ENCODE measurements at places on chromosomes 16 and 17.
A peak's percentile ranks its signal among the peaks of the same experiment; 100 is the strongest.

GRCh38 chr17:76318586-76318985 lies 10.5 kb upstream of the QRICH2 start:
- DNase-seq: no peak

DNA sequence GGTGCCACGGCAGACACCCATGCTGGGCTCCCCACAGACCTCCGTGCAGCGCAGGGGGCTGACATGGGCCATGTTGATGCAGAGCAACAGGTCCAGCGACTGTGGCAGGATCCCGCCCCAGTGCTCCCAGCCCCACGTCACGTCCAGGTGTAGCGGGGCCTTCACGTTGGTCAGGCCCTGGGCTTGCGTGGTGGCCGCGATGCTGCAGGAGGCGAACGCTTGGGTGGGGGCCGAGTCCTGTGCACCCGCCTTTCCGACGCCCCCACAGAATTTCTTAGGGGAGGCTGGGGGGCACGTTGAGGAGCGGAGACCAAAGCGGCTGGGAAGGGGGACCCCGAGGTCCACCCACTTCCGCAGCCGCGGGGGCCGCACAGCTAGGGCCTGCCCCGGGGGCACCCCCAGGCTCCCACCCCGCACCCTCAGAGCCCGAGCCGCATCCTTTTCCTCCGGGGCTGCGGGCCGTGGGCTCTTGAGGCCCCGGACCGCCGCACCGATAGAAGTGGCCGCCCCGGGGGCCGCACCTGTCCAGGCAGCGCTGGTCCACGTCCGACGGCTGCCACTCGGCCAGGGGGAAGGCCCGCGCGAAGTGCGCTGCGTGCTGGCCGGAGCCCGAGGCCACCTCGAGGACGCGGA lies 416 bp downstream of the METTL26 start:
- DNase-seq: no peak

DNA sequence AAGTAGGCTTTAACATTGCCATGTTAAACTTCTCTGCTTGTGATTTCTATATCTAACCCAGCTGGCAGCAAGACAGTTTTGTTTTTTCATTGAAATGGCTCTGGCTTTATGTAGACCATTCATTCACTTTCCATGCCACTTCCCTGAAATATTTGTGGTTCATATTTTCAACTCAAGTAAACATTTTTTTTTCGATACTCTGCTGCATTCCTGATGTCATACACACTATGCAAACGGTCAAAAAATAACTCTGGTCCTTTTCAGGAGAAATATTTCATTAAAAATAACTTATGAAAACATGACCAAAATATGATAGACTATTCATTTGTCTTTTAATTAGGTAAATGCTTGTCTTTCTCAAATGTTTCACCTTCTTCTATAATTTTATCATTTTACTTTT lies 116.3 kb downstream of the USP22 start:
- no peak for DNase-seq

DNA sequence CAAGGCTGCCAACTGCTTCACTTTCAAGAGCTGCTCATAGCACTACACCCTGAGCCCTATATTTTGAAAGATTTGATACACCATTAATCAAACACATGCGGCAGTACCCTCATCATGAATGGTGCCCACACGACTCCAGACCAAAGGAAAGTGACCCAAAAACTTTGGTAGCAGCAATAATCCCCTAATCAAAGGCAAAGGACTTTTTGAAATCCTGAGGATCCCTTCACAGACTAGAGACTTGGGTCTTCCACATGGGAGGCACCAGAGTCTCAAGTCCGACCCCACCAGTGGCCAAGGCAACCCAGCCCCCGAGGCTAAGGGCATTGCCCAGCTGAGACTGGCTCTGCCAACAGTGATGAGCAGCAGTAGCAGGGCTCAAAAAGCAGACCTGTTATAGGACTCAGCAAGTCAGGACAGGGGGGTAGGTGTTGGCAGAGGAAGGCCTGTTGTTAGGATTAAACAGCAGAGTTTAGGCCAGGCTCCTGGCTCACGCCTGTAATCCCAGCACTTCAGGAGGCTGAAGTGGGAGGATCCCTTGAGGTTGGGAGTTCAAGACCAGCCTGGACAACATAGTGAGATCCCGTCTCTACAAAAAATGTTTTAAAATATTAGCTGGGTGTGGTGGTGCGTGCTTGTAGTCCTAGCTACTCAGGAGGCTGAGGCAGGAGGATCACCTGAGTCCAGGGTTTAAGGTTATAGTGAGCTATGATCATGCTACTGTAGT lies 3.2 kb downstream of the TRIM25 start:
- no peak for DNase-seq

DNA sequence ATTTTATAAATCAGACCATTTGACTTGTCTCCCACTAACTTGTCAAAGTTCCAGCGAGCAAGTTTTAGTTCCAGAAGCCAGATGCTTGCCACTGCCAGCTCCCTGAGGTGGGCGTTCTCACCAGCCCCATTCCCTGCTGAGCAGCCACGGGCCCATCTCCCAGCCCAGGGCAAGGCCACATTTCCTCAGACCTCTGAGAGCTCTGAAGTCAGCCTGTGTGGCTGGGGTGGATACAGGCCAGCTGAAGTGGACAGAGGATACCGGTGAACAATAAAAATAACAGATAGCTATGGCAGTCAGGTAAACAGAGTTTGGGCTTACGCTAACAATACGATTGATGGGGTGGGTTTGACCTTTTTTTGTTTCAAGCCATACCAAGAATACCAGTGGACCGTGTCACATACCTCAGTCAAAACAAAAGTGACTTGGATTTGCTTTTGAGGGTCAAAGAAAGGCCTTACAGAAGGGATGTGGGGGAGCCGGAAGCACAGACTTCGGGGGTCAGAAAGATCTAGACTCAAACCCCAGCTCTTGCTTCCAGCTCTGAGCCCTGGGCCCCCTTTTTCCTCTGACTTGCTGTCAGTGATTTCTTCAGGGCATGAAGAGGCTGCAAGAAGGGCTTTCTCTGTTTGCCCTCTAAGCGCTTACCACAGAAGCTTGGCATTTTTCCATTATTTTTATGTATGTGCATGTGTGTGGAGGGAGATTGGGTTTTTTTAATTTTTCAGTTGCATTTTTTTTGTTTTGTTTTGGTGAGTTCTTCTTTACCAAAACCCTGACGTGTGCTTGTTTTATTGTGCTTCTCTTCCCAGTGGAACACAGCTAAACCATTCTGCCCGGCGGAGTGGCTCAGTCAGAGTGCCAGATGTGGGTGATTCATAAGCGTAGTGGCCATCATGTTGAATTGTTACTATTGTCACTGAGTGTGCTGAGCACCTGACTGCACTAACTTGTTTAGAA lies 109.9 kb downstream of the GNAO1 start:
- DNase-seq: no peak

GRCh38 chr16:11315510-11315909 lies 29.7 kb upstream of the RMI2 start:
- no peak for DNase-seq

DNA sequence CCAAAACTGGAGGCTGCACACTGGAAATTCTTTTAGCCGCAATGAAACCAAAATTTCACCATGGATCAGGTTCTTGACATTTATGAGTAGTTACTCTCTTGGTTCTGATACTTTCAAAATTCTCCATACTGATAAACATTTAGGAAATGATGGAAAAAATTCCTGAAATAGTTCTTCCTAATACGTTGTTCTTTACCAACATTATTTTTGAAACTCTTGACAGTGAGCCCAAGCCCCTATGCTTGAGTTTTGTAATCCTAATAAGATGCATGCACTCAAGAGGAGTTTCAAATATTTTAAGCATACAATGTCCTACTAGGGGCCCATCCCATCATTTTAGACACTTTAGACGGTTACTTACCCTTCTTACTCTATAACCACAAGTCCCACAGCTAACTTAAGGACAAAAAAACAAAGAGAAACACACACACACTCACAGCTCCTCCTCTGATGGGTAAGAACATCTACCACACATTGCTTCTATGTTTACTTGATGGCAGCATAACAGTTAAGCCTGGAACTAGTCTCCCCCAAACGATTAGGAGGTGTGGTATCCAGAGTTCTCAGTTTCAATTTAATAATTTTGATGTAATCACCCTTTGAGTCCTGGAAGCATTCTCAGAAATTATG lies 3.7 kb downstream of the VEZF1 start:
- no peak for DNase-seq

DNA sequence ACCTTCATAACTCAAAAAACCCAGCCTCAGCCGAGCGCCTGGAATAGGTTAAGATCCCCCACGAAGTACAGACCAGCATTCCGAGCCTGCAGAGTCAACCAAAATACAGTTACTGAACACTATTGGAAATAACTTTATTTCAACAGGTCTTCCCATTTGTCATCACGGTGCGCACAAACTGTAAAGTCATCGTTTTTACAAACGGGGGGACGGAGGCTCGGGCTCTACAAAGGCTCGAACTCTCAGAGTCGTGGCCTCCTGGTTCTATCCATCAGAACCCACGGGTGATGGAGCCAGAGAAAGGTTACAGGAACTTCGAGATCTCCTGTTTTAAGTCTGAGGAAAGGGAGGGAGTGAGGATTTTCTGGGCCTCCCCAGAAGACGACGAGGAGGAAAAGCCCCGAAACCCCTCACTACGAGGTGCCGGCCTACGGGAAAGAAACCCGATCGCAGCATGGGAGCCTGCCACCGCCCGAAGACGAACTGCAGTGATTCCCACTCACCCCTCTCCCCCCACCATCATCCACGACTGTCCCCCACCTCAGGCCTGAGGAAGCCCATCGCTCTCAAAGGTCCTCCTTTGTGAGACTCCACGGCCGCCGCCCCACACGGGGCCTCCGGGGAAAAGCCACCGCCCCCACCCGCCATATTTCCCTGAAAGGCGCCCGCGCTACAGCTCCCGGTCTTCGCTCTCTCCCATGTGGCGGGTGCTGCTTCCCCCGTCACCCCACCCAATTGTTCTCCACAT lies 917 bp downstream of the YWHAE start:
- peak; percentile 17 for DNase-seq

DNA sequence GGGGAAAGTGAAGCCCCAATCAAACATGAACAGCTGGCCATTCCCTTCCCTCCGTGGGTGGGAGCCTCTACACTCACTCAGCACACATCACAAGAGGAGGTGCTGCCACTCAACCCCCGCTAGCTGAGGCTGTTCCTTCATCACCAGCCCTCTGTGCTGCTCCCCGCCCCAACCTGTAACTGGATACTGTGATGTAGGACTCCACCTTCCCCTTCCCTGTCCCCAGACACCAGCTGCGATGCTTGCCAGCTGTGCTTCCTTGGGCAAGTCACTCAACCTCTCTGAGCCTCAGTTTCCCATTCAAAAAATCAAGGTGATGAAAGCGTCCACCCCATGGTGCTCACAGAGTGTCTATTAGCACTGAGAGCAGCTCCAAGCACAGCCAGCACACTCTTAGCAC lies 273.2 kb downstream of the MRTFB start:
- DNase-seq: no peak

- DNase-seq: no peak
Measured at GRCh38 chr17:7131423-7131791, 16.8 kb upstream of the ASGR2 start.

DNA sequence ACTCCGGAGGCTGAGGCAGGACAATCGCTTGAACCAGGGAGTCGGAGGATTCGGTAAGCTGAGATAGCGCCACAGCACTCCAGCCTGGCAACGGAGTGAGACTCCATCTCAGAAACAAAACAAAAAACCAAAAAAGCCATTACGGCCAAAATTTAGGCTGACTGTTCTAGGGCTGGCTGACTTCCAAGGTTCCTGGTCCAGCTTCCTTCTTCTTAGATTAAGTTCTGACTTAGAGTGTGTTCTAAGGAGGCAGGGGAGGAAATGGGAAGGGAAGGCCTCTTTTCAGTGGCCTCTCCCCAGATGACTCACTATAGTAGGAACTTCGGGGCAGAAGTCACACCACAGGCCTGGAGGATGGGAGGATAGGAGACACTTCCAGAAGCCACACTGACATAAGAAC lies 27.7 kb upstream of the CLEC18B start:
- DNase-seq: no peak

GRCh38 chr17:76384987-76385891 lies 830 bp downstream of the SPHK1 start:
- no peak for DNase-seq

DNA sequence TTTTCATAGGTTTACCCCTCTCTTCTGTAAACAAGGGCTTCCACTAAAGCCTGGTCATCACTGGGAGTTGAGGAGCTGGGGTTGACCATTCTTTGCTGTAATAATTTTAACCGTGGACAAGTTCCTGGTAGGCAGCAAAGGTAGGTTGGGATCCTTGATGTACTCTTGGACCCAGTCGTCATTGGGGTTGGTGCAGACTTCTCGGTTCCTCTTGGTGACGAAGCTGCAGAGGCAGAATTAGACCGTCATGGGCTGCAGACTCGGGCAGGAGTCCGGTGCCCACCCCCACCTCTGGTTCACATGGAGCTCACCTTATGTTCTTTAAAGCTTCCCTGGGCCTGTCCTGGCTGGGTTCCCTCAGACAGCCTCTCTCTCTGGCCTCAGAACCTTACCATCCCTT lies 3.8 kb downstream of the CCL16 start:
- DNase-seq: no peak

DNA sequence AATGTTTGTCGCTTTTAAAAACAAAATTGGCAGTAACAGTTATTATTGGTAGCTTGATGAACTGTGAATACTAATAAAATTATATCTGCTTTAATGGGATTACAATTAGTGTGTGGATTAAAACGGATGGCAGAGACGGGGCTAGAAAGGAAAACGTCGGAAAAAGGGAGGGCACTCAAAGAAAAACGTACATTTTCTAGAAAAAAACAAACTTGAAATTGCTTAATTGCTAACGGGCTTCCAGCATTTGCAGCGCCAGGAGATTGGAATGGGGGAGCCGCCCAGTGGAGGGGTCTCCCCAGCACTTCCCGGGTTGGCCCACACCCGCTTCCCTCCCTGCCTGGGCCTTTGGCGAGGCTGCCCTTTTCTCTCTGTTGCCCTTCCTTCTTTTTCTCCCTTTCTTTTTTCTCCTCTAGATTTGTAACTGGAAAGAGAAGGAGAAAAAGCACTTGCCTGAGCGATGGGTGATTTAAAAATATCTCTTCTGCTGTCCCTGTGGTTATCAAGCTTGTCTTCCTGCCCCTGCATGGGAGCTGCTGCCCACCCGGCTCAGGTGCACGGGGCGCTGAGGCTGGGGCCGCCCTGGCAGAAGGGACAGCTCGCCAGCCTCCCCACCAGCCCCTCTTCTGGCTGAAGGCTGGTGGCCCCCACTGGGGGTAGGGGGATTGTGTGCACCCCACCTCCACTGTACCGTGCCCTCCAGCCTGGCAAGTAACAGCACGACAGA lies 5.9 kb downstream of the BAHCC1 start:
- DNase-seq: no peak

- no peak for DNase-seq
Measured at GRCh38 chr16:84838383-84838948, 18.7 kb downstream of the CRISPLD2 start.

DNA sequence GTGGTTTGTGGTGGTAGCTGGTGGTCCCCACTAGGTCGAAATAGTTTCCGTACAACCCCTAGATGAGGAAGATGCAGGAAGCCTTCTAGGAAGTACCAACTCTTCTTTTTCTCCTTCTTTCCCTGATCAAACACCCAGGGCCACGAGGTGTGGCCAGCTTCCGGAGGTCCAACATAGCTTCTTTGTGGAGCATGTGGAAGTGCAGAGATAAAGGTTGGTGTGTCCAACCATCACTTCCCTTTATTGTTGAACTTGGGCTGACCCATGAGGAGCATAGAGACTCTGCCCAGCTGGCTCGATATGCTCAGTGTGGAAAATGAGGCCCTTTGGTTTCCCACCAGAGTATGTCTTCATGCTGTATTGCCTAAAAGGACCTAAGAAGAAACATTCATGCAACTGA lies 6.3 kb upstream of the RGS9 start:
- DNase-seq: no peak

- peak; percentile 50 for DNase-seq
Measured at GRCh38 chr17:65553646-65554552, 7.5 kb downstream of the AXIN2 start.

All from activated CD4-positive, alpha-beta T cell treated with anti-CD3 and anti-CD28 coated beads, Interleukin-2, Interleukin-4, amounts not matched to agents 100 ng/mL and 50 ng/mL, durations not matched to agents 16 hours and 8 hours (primary cell).